ENCODE measurements at places on chromosomes 7 and 10.

DNA sequence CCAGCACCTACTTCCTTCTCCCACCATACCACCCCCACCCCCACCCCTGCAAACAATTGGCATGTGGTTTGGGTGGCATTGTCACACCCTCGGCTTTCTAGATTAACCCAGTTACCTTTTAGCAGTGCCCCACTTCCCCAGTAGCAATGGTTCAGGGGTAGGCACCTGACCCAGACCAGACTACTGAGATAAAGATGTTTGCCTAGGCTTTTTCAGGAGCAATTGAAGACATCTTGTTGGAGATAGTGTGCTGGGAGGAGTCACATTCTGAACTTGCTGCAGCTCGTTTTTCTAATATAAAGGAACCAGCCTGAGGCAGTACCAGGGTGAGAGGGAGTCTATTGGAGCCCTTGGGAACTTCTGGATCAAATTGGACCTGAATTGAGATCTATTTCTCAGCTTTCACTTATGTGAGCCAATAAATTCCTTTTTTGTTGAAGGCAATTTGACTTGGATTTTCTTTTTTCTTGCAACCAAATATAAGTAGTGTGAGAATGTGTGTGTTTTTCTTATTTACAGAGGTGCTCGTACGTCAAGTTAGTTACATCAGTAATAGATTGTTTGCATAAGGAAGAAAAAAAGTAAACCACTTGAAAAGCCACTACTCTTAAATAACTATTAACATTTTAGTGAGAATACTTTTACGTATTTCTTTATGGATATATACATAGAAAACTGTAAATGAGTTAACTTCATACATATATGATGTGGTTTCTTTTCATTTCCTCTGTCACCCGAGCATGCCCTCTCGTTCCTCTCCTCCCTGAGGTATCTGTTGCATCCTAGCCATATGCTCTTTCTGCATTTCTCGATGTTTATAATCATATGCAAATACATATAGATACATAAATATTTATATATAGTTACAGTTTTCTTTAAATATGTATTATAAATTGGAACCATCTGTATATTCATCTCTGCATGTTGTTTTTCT is 38.0 kb downstream of the RAB18 start:
- no peak for DNase-seq

DNA sequence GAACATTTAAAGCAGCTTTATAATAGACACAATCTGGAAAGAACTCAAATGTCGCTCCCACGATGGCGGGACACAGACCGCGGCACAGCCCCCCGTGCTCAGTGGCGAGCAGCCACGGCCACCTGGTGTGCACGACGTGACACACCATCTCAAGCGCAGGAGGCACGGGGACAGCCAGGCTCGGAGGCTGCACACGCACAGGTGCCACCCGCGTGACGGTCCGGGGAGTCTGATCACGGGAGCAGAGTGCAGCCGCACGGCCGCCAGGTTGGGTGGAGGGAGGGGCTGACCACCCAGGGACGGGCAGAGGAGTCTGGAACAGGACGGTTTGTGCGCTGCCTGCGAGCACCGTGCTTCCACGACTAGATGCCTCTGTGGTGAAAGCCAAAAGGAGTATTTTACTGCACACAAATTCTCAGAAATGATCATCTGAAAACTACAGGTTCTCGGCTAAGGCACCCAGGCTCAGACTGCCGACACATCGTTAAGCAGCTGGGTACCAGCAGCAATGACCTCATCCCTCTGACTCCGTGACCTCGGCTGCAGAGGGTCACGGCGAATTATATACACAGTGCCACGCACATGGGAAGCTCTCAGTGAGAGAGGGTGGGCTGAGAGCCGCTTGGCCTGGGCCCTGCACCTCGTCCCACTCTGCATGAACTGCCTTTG is 7.5 kb upstream of the GPER1 start:
- no peak for DNase-seq

GRCh38 chr10:101310529-101311184 is 43.3 kb upstream of the BTRC start:
- DNase-seq: no peak

DNA sequence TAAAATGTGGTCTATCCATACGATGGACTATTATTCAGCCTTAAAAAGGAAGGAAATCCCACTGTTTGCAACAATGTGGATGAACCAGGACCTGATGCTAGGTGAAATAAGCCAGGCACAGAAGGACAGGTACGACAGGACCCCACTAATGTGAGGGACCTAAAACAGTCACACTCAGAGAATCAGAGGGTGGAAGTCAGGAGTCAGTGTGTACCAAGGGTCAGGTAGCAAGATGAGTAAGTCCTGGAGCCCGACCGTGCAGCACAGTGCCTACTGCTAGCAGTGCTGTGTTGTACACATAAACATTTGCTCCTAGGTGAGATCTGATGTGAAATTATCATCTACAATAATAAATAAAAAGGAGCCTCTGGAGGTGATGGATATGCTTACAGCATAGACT is 322.3 kb downstream of the GLRX3 start:
- no peak for DNase-seq

- no peak for DNase-seq
Observed at GRCh38 chr7:12281038-12281437, 69.9 kb downstream of the TMEM106B start.

DNA sequence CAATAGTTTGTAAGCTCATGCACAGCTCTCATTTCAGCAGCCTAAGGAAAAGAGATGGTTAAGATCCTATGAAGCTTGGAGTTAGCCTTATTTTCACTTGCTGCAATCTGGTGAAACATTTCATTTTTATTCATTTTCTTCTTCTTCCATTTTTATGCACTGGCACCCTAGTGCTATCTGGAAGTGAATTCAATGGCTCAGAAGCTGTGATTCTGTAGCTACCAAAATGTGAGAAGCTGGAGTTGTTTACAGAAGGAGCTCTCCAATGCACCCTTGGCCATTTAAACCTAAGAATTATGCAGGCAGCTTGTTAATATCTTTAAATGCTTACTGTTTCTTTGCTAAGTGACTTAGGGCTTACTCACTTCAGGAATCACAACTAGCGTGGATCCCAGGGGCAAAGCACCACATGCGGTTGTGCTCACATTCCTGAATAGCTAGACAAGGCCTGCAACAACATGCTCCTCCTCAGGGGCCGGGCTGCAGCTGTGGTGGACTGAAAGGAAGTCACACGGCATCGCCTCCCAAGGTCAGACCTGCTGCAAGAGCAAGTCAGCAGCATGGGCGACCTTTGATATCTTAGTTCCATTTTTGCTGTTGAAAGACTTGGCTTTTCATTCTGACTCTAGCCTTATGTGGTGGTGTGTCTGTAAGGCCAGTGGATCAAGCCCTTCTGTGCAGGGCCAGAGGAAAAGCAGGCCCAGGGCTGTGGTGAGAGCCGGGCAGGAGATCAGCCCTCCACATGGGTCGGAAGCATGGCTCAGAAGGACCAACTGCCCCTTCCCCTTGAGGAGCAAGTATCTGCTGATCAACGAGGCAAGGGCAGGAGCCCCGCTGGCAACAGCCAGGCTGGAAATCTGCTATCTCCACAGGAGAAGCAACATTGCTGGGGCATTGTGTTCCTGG is 91.9 kb upstream of the MBL2 start:
- DNase-seq: no peak

GRCh38 chr7:99379043-99379577 is 4.6 kb downstream of the ARPC1B start:
- DNase-seq: no peak

- no peak for DNase-seq
Observed at GRCh38 chr7:81488210-81488609, 281.6 kb downstream of the HGF start.

DNA sequence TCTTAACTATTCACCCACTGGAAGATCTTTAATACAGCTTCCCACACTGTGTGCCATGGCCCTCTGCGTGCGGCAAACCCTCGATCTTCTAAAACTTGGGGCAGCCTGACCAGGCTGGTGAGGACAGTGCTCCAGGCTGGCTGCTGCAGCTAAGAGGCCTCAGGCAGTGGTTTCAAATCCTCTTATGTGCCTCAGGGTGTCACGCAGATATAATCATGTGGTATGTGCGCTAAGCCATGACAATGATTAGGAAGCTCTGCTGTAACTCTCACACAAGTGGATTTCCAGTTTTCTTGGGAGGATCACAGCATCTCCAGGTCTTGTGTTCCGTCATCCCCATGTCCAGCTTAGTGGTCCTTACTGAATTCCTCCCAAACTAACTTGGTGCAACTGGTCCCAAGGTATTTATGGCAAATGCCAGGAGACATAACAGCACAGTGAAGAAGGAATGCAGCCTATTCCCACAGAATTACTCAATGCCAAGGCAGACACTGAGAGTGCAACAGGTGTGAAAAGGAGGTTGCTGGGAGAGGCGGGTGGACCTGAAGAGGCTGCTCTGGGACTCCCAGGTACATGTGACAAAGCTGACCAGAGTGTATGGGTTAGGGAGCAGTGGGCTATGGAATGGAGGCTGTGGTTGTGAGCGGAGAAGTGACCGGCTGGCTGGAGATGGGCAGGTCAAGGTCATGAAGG is 2.3 kb downstream of the HPS1 start:
- no peak for DNase-seq

- DNase-seq: no peak
Observed at GRCh38 chr7:106523482-106523881, 137.5 kb downstream of the CCDC71L start.

DNA sequence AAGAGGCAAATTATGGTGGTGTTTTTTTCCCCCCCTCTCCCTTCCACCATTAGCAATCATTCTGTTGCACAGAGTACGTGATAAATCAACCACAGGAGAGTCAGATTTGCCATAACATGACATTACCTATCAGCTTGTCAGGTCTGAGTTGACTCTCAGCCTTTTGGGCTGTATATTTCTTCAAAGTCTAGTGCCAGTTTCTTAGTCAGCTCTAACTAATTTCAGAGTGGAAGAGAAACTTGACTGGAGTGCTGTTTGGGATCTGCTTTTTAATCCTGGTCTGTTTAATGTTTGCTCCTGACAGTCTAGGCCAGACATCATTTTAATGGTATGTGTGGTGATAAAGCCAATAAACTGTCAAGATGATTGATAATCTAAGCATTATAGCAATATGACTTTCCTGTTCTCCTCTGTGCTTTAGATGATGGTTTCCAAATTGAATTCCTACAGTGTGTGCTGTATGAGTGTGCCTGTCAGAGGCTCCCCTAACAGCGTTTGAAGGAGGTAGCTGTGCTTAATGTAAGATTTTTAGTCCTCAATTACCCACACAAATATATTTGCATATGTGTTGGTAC is 76.9 kb downstream of the LRMDA start:
- no peak for DNase-seq

- DNase-seq: no peak
Observed at GRCh38 chr7:100085515-100085914, 3.3 kb upstream of the COPS6 start.

DNA sequence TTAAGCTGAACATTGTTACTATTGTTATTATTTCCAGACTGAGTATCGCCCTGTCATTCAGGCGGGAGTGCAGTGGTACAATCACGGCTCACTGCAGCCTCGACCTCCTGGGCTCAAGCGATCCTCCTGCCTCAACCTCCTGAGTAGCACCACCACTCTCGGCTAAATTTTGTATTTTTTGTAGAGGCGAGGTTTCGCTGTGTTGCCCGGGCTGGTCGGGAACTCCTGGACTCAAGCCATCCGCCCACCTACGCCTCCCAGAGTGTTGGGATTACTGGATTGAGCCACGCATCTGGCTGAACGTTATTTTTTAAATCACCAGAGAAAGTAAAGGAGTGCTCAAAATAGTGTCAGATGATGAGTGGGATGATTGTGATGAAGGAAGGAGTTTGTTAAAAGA is 1.4 kb upstream of the HNRNPF start:
- no peak for DNase-seq

- DNase-seq: no peak
Observed at GRCh38 chr7:146528581-146528980, 412.0 kb downstream of the CNTNAP2 start.

DNA sequence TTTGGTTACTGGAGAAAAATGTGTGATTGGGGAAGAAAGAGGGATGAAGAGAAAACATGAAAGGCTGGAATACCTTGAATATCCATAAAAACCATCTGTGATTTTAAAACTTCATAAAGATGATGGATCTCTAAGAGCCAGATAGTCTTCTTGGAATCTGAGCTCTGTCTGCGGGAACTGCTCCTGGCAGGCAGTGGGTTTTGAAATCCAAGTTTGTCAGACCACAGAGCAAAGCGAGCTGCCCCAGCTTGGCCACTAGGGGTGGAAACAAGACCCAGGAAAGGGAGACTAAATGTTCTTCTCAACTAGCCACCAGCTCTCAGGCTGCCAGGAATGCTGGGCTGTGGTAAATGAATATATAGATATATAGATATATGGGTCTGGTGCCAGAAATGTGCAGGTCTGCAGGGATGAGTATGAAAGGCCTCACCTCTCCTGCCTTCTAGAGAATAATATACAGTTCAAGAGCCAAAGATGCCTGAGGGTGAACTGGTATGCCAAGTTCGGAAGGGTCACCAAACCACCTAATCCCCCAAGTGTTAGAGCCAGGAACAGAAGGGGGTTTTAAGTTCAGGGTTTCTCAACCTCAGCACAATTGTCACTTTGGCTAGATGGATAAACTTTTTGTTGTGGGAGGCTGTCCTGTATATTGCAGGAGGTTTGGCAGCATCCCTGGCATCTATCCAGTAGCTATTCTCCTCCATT is 208.8 kb downstream of the KCNMA1 start:
- no peak for DNase-seq

GRCh38 chr10:10589540-10590303 is 427.9 kb upstream of the CELF2 start:
- no peak for DNase-seq

DNA sequence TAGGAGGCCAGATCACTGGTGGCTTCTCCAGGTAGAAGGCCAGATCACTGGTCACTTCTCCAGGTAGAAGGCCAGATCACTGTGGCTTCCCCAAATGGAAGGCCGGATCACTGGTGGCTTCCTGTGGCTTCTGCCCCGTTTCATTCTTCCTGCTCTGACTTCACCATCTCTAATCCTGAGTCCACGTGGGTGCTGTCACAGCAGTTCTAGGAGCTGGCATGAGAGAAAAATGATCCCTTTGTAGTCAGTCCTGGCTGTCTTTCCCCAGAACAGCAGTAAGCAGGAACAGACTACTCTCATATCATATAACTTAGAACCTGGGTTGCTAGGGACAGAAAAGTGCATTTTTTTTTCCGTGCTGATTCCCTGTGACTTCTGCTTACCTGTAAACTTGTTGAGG is 90.9 kb downstream of the ACTR3B start:
- DNase-seq: no peak

- no peak for DNase-seq
Observed at GRCh38 chr7:1106063-1106792, 18.3 kb downstream of the GPER1 start.
